AG04449 (cell line): ENCODE measurements at places on chromosomes 7 and 10.

GRCh38 chr10:35236739-35237138 is 99.6 kb upstream of the CCNY start:
- DNase-seq, result no peak

DNA sequence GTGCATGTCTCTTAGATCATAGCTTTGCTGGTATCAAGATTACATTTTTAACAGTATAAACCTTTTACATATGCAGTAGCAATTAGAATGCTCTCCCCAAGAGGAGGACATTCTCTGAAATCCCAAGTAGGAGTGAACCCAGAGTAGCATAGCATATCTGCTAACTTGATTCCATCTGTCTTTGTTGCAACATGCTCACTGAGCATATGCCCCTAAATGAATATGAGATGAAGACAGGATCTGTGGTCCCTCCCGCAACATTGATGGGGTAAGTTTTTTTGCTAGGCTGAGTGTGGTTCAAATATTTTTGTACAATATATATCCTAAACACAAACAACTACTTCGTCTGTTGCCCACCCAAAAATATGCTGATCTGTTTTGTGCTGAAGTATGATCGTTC is 534.2 kb upstream of the C7orf33 start:
- DNase-seq, result no peak

DNA sequence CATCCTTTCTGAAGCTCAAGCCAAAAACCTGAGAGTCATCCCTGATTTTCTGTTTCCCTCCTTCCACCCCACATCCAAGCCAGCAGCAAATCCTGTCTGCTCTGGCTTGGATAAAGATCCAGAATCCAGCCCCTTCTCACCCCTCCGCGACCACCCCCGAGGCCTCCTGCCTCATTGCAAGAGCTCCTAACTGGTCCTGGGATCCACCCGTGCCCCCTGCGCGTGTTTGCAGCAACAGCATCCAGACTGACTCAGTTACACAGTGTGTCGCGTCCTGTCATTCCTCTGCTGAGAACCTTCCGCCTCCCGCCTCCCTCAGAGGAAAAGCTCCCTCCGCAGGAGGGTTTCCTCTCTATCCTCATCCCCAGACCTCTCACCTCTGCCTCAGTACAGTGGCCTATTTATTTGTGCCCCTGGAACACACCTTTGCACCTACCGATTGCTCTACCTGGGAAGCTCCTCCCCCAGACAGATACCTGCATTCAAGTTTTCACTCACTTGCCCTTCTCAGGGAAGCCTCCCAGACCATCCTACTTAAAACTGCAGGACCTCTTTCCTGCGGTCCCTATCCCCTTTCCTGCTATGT is 21.6 kb upstream of the GRID1 start:
- no peak for DNase-seq

DNA sequence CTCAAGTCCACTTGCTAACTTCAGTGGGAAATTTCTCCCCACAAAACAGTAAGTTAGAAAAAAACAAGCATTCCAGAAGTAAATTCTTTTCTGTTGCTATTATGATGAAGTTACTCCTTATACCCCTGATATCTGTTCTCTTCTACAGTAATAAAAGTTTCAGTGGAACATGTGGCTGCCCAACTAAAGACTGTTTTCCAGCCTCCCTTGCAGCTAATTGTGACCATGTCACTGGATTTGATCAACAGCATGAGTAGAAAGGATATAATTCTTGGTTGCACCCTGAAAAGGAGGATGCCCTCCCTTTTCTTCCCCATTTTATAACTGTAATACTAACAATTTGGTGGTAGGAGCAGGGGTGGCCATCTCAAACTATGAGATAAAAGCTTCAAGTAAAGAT is 40.6 kb downstream of the IMMP2L start:
- DNase-seq, result no peak

DNA sequence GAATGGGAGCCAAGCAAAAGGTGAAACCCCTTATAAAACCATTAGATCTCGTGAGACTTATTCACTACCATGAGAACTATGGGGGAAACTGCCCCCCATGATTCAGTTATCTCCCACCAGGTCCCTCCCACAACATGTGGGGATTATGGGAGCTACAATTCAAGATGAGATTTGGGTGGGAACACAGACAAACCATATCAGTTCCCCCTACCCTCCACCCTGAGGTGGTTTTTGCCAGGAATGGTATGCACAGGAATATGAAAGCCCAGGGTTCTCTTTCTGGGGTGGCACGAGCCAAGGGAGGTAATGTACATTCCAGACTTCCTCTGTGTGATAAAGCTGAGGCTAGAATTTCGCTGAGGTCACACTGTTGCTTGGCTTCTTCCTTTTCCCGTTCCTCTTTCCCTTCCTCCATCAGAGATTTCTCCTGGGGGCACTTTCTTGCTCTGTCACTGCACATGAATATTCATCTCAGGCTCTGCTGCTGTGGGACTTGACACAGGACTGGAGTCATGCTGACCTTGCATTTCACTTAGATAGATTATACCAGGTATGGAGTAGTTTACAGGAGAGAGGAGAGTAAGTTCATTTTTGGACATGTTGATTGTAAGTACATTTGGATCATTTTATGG is 347.0 kb upstream of the MTPN start:
- no peak for DNase-seq

- no peak for DNase-seq
These were observed 64.8 kb downstream of the SMURF1 start for GRCh38 chr7:99079104-99079503.

DNA sequence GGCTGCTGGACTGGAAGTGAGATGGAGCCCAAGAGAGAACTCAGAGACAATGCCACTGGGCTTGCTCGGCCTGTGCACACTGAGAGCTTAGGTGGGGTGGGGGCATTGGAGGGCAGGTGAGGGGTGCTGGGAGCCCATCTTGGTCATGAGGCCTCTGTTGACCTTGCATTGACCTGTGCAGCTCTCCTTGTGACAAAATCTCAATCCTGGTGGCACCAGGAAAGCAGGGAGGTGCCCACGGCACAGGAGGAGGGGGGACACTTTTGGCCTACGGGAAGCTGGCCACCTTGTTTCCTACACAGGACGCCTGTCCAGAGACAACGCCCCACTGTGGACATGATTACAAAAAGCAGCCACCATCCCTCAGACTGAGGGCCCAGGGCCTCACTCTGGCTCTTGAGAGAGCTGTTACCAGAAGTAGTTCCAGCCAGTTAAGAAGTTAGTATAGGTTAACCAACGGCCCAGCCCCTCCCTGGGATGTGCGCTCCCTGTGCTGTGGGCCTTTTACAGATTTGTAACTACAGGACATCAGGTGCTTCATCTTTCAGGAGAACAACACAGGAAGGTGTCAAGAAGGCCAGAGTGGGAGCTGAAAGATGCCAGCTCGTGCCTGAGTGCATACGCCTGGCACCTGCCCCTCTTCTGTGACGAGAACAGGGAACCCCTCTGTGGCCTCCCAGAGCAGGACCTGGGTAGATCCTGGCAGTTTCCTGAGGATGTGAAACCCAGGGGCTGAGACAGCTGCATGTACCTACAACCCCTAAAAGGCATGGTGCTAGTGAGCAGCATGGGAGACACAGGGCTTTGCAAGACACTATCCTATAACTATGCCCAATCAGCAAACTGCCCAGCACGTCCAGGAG is 10.3 kb downstream of the PKD1L1 start:
- no peak for DNase-seq

DNA sequence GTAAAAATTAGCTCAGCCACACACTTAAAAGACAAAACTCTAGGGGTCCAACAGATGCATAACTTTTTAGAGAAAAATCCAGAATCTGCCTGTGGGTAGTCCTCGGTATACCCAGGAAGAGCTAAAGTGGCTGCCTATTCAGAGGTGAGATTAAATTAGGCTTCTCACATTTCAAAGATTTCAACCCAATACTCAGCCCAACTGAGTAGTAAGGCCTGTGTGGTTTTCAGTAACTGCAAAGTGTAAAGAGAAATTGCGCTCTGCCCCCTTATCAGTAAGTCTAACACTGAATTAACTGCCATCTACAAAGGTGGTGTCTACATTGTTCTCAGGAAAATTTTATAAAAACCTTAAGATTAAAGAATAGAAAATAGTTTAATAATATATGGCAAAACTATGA is 88.2 kb downstream of the ELMO1 start:
- no peak for DNase-seq
